ENCODE measurements at places on chromosomes 13 and 19.

- DNase-seq, result no peak
Measured at GRCh38 chr19:36686365-36687213, 823 bp upstream of the ZNF567 start.

DNA sequence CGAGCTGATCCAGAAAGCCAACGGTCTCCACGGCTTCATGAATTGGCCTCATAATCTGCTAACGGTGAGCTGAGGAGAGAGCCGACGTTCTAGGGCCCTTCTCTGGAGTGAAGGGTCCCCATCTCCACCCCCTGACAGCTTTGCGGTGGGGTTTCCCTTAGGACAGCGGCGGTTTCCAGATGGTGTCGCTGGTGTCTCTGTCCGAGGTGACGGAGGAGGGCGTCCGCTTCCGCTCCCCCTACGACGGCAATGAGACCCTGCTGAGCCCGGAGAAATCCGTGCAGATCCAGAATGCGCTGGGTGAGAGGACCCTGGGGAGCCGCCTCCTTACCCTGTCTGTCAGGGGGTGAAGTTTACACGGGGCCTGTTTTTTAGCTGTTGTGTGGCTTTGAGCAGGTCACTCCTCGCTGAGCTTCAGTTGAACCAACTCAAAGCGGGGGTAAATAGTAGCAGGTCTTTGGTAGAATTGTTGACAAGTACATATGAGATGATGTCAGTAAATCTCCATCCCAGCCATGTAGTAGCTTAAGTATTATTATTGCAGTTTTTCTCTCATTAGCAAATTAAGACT, 801 bp downstream of the QTRT1 start:
- no peak for DNase-seq

- DNase-seq, result peak; percentile 64
Measured at GRCh38 chr13:48580185-48580803, 47.4 kb upstream of the RCBTB2 start.

DNA sequence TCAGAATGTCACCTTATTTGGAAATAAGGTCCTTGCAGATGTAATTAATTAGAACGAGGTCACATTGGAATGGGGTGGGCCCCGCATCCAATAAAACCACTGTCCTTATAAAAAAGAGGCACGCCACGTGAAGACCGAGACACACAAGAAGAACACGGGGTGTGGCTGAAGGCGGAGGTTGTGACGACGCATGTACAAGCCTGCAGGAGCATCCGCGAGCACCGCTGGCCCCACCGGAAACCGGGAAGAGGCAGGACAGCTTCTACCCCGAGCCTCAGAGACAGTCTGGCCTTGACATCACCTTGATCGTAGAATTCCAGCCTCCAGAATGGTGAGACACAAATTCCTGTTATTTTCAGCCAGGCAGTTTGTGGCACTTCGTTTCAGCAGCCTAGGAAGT, 177.9 kb downstream of the COL4A1 start:
- DNase-seq, result no peak

DNA sequence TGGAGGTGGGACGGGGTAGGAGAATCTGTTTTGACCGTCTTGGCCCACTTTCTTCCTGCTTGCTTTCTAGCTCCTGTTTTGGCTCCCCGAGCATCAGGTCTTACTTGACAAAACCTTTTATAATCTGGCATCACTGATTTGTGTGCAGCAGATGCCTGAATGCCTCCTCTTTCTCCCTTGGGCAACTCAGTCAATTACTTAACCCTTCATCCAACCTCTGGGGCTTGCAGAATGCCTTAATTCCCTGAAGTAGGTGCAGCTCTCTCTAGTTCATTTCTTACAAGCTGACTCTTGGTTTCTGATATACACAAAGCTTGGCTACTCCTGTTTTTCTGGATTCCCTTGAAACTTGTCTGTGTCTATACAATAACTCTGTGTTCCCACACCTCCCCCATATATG, 5.7 kb upstream of the NUP58 start:
- DNase-seq, result no peak

DNA sequence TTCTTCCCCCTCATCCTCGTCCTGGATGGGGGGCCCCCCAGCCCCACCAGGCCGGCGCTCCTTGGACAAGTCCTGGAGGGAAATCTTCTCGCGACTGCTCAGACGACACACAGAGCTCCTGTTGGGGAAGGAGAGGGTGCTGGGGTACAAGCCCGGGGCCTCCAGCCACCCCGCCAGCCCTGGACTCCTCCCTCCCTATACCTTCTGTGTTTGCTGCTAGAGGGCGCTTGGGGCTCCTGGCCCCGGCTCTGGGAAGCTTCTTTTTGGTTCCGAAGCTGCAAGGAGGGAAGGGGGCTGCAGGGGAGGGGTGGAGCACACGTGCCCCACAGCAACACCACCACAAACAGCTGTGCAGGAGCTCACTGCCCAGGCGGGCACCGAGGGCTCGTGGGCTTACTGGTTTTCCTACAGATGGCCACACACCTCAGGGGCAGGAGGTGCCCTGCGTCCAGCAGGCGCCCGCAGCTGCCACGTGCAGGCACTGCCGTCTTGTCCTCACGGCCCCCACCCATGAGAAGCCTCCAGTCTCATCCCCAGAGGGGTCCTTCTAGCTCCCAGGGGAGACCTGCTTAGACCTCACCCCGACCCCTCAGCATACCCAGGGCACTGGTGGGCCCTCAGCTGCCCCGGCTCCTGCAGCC, 20.5 kb downstream of the EPS8L1 start:
- DNase-seq, result no peak

DNA sequence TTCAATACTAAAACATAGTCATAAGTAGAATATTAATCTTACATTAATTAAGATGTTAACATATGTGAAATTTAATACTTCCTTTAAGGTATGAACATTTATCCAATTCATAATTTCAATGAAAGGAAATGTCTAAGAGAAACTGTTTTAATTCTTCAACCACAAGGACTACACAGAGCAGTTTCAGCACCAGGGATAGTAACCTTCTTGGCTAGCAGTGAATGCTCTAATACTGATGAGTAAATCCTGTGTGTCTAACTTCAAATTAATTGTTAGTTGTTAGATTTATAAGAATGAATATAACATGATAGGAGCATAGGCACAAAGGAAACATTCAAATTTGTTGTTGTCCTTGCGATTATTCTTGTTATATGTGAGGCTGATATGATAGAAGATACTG, 15.6 kb upstream of the NBEA start:
- no peak for DNase-seq

Data from memory B cell (primary cell).